ENCODE measurements at places on chromosomes 1 and 21.

- no peak for DNase-seq
Observed at GRCh38 chr1:48823168-48823567, 46.5 kb upstream of the BEND5 start.

DNA sequence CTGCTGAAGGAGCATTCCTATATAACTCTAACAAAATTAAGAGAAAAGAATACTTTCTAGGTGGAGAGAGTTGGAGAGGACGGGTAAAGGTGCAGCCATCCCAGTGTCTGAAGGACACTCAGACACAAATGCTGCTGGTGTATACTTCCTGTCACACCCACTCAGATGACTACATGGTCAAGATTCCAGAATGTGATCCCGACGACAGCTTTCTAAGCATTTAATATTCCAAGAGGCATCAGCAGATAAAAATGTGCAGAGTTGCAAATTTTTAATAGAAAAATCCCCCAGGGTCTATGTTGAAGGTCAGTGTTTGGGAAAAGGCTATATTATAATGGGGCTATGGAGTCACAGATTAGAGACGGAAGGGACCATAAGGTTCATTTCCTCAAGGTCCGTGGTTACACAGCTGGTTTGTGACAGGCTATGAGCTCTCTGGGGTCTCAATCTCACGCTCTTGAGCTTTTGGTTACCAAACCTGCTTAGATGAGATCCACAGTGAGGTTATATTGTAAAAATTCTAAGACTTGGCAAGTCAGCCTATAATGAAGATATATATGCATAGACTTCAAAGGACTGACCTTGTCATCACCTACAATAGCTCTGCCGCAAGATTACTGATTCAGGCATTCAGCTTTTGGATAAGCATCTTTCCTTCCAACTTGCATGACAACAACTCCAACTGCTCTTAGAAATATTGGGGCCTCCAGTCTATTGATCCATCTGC, 35.1 kb downstream of the ZNF281 start:
- no peak for DNase-seq

- no peak for DNase-seq
Observed at GRCh38 chr1:237390823-237391222, 348.8 kb downstream of the RYR2 start.

DNA sequence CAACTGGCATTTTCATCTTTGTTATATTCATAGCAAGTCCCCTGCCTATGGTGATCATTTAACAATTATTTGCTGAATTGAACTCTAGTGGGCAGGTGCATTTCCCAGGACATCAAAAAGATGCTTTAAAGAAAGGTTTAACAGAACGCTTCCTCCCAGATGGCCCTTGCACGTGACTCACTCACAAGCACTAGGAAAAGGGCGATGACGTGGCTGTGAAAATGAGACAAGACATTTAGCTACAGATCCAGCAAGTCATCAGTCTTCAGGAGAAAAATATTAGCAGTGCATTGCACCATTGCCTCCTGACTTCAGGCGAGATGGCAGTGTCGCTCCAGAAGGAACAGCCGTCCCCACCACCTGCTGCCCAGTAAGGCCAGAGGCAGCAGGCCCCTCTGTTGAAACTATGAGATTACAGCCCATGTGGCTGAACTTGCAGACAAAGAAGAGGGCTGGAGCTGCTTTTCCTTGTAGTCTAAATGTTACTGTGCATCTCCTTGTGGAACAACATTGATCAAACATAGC, 37.2 kb downstream of the DSCAM start:
- DNase-seq: no peak

DNA sequence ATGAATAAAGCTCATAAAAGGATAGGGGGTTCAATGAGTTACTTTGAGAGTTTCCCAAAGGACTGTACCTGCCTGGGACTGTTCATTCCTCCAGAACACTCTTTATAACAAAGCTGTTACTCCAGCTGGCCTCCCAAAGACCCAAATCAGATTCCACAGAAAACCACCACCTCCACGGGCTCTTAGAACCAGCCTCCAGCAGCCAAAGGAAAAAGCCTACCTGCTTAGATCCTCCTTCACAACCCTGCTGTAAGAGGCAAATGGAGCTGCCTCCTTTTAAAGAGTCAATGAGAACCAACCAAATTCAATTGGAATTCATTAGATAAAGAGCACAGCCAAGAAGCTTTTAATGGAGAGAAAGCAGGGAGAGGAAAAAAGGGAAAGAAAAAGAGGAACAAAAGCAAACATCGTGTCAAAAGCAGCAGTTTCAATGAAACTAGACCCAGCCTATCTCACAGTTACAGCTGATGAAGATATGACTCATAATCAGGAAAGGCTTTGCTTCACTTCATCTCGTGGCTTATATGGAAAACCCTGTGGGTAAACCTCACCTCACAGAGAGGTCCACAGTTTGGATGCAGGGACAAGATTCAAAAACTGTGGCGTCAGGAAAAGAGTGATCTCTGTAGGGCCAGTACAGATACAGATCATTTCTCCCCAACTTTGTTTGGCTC, 27.8 kb upstream of the FMO4 start:
- DNase-seq: peak; percentile 39

DNA sequence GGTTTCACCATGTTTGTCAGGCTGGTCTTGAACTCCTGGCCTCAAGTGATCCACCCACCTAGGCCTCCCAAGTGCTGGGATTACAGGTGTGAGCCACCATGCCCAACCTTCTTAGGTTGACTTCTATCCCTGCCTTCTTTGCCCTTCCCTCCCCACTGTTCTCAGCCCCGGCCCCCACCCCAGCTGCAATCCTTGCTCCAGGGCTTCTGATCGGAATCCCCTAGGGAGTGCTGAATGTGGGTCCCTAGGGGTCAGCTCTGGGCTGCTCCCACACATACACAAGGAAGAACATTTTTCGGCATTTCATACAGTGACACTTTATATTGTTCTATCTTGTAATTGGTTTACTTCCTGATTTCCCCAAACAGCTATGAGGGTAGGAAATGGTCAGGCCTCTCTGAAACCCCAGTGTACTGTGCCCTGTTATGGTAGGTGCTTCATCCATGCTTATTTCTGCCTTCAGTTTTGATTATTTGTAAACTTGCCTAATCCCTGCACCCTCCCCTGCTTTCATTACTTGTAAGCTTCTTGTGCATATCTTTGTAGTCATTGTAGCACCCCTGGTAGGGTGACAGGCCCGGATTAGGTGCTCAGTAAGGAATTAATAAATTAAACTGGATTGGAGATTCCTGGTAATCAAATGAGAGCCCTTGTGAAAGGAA, 5.8 kb upstream of the SRP9 start:
- no peak for DNase-seq

DNA sequence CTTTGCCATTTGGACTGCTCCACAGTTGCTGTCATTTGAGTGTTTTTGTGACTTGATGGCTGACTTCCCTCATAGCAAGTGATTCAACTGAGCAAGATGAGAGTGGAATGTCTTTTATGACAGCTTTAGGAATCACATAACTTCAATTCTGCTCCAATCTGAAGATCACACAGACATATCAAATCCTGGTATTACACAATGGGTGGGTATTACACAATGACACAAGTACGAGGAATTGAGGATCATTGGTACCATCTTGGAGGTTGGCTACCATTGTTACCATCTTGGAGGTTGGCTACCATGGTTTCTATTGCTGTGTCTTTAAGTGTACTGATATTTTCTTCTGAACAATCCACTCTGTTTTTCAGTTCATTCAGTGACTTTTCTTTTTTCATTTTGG, 8.5 kb upstream of the TSHB start:
- DNase-seq: no peak

GRCh38 chr21:32256873-32257620, 21.8 kb downstream of the MIS18A start:
- no peak for DNase-seq

- DNase-seq: no peak
Observed at GRCh38 chr21:41778930-41779600, 12.2 kb upstream of the RIPK4 start.

GRCh38 chr1:53172426-53173128, 24.0 kb upstream of the CPT2 start:
- no peak for DNase-seq

DNA sequence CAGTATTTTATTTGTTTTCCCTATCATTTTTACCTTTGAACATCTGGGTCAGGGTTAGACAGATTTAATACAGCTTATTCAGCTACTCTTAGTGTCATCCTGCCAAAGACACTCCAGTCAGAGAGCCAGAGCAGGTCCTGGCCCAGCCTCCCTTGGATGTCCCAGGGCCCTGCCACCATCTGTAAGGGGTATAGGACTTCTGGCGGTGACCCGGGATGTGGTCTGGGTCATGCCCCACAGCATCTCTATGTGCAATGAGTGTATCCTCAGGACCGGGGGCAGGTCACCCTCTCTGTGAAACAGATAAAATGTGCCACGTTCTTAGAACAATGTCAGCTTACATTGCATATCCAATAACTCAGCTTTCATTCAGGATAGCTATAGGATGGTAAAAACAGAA, 37.8 kb upstream of the PRSS38 start:
- no peak for DNase-seq

DNA sequence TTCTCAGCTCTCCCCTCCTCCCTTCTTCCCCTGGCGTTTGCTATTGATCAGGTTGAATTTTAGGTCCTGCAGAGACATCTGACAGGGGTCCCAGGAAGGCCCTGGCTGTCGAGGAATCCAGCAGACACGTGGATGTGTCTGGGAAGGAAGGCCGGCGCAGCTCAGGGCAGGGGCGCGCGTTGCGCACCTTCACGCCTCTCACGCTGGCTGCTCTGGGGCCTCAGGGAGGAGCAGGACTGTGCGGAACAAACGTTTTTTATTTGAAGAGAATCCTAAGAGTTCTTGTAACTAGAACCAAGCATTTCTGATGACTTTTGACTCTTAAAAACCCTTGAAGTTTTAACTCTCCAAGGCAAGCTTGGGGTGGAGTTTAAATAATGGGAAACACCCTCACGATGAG, 54.2 kb downstream of the SLC37A1 start:
- no peak for DNase-seq

DNA sequence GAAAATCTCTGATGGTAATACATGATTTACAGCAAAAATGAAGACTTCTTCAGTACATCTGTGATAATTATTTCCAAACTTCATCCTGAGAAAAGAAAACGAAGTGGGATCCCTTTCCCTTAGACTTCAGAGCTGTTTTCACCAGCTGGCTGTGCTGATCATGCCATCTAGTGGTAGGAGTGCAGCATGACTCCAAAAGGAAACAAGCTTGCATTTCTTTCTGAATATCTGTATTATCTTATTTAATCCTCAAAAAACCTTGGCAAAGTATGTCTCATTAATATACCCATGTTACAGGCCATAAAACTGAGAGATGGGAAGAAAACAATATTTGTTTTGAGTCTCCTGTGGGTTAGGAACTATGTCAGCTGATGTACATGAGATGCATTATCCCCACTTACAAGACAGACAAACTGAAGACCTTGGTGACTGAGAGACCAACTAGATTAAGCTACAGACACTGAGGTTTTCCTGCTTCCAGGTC, 9.8 kb upstream of the GJA8 start:
- peak; percentile 72 for DNase-seq

DNA sequence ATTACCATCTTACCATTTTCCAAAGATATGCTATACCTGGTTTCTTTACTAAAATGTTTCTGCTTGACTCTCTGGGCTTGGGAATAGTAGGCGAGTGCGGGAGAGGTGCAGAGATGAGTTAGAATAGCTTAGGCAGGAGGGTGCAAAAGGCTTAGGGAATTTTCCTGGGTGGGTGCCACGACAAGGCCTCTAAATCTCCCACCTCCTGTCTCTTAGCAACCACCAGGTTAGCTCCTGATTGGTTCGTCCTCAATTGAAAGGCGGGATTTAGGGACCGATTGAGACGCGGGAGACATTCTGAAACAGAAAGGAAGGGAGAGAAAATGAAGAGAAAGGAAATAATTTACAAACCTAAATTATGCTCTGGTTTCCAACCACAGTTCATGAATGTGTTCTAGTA, 3.1 kb downstream of the ACKR1 start:
- DNase-seq: no peak

DNA sequence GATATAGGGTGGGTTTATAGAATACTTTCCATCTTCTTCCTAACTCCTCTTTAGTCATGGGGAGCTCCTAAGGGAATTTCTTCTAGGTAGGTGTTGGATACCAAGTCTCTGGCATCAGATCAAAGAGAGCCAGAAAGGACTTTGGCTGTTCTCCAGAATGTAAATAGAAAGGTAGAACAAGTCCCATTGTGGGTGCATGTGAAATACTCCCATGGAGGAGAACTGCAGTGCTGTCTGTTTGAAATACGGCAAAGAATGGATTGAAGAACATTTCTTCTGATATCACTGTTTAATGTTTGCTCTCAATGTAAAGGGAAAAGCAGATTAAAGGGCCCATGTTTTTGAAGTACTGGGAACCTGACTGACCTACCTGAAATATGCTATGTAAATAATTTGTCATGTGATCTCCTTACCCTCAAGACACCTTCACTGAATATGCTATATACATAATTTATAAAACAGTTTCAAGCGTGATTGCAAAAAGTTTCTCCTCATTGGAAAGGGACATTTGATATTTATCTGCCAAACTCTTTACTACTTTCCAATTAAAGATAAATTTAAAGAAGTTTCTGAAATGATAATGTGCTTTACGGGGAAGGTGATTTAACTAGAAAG, 65.9 kb downstream of the LAMC1 start:
- no peak for DNase-seq

GRCh38 chr1:88985032-88985431, 7.4 kb downstream of the KYAT3 start:
- DNase-seq: peak; percentile 39

DNA sequence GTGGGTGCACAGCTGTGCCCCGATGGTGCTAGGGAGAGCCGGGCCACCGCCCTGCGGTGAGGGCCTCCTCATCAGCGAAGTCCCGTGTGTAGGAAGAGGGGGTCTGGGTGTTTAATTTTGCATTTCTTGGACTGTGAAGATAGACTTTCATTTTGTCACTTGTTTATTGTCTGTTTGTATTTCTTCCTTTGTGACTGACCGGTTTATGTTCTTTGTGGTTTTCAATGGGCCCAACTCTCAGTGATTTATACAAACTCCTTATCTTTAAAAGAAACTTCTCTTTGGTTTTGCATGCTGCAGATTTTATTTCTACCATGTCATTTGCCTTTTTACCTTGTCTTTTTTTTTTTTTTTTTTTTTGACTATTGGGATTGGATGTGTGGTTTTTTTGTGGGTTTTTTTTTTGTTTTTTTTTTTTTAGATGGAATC, 65.1 kb downstream of the COL18A1 start:
- no peak for DNase-seq

DNA sequence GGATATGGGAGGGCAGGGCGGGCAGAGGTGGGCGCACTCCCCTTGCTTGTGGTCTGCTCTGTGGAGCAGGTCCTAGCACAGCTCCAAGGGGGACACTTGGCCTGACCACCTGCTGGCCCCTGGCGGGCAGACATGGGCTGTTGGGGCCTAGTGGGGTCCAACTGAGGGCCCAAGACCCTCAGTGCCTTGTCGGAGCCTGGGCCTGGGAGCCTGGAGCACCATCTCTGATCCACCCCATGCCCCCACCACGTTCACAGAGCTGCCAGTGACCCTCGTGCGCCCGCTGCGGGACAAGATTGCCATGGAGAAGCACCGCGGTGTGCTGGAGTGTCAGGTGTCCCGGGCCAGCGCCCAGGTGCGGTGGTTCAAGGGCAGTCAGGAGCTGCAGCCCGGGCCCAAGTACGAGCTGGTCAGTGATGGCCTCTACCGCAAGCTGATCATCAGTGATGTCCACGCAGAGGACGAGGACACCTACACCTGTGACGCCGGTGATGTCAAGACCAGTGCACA, 70.6 kb downstream of the OBSCN start:
- no peak for DNase-seq

GRCh38 chr1:20632386-20632785, 872 bp upstream of the PINK1 start:
- DNase-seq: no peak
